ENCODE measurements at places on chromosomes 13 and 19.

- no peak for DNase-seq
Observed at GRCh38 chr19:35019144-35019543, 11.1 kb upstream of the SCN1B start.

DNA sequence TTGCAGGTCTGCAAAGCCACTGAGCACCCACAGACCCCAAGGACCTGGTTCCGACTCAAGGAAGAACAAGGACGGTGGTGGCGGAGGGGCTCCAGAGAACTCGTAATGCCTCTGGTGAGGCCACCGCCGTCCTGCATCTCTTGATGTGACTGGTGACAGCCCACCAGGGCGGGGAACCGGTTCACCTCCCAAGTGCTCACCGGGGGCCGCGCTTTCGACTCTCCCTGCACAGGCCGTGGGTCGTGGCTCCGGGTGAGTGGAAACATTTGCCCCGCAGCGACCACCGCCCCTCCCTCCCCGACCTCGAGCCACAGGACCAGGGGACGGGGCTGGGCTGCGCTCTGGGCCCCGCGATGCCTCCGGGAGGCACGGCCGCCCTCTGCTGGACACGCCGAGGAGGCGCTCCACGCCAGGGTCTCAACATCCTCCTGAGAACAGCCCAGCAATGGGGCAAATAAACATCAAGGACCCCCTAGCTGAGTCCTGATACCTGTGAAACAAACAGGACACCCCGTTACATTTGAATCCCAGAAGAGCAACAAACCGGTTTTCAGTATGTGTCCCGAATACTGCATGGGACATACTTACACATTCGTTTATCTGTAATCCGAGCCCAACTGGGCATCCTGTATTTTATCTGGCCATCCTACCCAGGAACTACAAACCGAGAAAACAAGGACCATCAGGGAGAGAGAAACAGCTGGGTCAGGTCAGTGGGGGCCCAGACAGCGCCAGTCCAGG lies 3.9 kb upstream of the PLPP2 start:
- DNase-seq: no peak

- no peak for DNase-seq
Observed at GRCh38 chr19:51503286-51503817, 1.8 kb upstream of the SIGLEC12 start.

DNA sequence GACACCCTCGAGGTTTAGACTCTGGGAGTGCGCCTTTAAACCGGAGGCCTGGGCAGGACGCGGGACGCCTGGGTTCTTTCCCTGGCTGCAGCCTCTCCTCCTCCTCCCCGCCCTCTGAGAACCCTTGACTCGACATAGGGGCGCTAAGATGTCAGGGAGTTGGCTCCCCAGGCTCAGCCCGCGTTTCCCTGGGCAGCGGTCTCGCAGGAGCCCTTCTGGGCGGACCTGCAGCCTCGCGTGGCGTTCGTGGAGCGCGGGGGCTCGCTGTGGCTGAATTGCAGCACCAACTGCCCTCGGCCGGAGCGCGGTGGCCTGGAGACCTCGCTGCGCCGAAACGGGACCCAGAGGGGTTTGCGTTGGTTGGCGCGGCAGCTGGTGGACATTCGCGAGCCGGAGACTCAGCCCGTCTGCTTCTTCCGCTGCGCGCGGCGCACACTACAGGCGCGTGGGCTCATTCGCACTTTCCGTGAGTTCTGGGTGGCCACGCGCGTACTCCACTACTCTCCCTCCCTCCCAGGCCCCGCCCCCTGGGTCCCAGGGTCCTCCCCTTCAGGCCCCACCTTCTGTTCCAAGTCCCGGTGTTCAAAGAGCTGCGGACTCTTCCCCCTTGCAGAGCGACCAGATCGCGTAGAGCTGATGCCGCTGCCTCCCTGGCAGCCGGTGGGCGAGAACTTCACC lies 1.3 kb downstream of the ICAM5 start:
- DNase-seq: no peak

DNA sequence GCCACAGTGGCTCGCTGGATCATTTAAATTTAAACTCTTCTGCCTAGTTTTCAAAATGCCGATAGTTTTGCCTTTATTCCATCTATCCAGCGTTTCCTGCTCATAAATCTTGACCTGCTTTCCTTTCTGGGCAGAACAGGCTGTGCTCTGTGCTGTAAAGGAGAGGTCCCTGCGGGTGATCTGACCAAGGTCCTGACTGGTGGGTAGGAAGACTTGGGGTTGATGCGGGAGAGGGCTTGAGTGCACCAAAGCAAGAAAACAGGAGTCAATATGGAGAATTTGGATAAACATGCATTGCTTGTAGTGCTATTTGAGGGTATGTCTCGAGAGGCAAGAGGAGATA lies 533.6 kb downstream of the MYO16 start:
- no peak for DNase-seq

DNA sequence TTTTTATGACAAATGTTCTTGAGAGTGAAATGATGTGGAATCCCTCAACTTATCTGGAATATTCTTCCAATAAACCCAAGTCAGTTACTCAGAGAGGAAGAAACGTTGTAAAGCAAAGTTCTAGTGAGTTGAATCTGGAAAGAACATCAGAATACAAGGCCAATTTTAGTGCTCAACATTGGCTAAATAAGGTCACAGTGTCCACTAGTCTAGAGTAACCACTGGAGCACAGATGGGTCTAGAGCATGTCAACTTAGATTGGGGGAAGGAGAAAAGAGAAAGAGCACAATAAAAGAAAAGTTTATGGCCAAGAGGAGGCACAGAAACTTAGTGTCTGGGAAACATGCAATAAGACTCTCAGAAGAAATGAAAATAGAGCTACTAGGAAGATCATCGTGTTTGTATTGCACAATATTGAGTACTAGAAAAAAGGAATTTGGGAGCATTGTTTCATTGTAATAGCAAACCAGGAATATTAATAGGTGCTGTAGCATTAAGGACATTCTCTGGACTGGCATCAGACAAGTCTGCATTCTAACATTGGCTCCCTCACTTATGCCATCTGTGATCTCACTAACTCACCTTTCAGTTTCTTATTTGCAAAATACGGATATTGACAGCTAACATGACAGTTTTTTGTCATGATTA lies 1318.5 kb downstream of the PCDH9 start:
- no peak for DNase-seq

GRCh38 chr13:41313117-41313516 lies 2.0 kb downstream of the NAA16 start:
- no peak for DNase-seq

DNA sequence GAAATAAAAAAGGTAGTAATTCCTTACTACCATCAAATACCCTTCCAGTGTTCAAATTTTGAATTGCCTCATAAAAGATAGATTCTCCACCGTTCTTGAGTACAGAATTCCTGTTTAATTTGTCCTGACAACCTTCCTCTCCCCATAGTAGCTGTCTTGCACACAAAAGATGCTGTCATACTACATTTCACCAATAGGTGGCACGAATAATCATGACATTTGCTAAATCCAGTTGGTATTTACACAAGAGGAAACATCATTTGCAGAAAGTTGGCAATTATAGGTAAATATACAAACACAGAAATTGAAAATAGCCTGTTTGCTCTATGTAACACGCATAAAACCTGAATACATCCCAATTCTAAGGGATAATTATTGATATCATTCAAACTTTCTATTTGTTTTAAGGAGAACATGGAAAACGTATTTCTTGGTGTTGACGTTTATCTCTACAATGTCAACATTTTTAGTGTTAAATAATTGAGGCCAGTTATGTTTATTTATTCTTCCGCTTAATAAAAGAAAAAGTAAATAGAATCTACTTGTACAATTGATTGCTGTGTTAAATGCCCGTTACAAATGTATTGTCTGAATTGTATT lies 58.3 kb upstream of the CLDN10 start:
- peak; percentile 27 for DNase-seq

DNA sequence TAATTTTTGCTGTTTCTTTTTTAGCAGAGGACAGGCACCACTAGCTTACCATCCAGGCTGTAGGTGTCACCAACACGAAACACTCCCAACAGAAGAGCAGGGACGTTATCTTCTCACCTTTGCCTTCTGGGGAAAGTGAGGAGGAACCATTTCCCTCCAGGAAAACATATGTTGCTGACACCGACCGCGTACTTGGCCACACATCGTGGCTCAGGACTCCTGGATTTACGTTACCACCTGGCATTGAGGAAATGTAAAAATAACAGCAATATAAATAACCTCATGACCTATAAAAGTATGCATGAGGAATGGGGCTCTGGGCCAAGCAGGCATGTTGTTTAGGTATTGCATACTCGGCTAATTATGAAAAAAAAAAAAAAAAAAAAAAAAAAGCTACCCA lies 525.1 kb downstream of the MYO16 start:
- no peak for DNase-seq

DNA sequence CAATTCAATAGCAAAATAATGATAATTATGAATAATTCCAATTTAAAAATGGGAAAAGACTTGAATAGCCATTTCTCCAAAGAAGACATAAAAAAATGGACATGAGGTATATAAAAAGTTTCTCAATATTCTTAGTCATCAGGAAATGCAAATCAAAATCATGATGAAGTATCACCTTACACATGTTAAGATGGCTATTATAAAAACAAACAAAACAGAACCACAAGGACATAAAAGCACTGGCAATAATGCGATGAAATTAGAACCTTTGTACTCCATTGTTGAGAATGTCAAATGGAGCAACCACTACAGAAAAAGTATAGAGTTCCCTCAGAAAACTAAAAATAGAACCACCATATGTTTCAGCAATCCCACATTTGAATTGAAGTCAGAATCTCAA lies 1186.1 kb downstream of the SLITRK5 start:
- no peak for DNase-seq

DNA sequence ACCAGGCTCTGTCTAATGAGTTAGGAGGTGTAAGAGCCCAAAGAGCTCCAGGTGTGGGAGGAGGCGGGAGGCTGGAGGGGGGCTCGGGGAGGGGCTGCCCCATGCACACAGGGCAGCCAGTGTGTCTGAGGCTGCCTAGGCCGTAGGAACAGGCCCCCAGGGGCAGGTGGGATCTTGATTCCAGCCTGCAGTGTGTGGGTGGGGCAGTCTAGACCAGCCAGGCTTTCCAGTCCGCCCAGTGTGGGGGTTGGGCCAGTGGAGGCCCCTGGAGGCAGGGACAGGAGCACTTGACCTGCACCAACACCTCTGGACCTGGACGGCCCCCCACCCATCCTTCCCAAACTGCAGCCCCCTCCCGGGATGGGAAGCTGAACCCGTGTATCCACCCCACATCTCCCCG lies 5.4 kb upstream of the CAMSAP3 start:
- DNase-seq: no peak

GRCh38 chr19:35059006-35059798 lies 17.7 kb downstream of the HPN start:
- DNase-seq: no peak

DNA sequence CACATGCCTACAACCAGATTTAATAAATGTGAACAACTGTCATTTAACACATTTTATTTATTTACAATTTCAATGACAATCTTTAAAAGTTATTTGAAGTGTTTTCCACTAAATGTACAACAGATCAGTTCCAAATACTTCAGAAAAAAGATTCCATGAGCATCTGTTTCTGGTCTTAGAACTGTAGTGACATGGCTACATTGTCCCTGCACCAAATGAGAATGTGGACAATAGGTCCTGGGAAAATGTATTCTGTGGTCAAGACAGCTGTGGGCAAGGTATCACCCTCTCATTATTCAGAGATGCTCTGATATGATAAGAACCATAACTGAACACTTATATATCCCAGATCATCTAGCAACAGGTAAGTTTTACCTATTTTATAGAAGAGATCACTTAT lies 43.7 kb downstream of the ELF1 start:
- no peak for DNase-seq

DNA sequence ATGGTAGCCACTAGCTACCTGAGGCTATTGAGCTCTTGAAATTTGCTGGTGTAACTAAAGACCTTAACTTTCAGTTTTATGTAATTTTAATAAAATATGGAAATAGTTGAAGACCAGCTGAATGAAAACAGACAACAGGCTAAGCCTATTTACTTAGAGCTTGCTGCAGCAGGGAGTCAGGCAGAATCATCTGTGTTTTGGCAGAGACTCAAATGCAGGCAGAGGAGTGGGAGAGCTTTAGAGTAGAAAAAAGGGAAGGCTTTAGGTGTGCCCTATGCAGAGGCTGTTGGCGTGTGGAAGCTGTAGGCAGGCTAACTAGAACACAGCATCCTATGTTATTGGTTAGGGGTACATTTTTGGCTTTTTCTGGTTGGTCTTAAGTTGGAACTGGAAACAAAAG lies 304.9 kb upstream of the NBEA start:
- DNase-seq: no peak

GRCh38 chr13:79190932-79191331 lies 215.1 kb downstream of the RBM26 start:
- DNase-seq: no peak

DNA sequence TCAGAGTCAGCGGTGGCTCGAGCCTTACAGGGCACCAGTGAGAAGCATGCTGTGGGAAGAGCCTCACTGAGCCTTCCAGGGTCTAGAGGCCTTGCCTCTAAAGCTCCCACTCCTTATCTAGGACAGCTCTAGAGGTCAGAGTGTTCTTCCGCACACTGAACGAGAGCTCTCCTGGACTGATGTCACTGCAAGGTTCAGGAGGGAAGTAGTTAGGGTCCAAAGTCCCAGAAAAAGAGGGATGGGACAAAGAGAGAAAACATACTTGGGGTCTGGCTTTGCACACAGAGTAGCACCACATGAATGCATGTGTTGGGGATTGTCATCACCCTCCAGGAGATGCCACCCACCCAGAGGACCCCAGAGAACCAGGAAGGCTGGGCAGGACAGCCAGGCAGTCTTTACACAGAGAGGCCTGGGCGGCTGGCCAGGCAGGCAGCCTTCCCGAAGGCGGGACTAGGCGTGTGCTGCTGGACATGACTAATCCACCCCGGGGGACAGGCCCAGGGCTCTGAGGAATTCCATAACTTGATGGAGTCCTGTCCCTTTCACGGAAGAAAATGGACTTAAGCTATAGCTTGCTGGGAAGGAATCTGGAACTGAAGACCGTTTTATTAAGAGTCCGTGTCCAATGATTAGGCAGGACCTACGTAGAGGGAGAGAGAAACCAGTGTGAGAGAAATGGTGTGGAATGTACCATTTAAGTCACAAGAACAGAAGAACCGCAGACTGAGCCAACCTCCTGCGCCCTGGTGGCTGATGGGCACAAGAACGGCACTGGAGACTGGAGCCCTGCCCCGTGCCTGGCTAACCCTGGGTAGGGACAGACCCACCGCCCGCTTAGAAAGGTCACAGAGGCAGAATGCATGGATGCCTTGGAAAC lies 16.6 kb upstream of the EPHX3 start:
- DNase-seq: peak; percentile 63

- DNase-seq: no peak
Observed at GRCh38 chr13:44972956-44973581, 16.2 kb downstream of the NUFIP1 start.

- DNase-seq: peak; percentile 69
Observed at GRCh38 chr19:2032296-2032941, 16.9 kb upstream of the BTBD2 start.

- DNase-seq: no peak
Observed at GRCh38 chr13:37395544-37395943, 203.0 kb downstream of the POSTN start.

- no peak for DNase-seq
Observed at GRCh38 chr13:22836475-22836874, 344.3 kb upstream of the SGCG start.

- no peak for DNase-seq
Observed at GRCh38 chr19:5844456-5845433, 5.2 kb upstream of the FUT6 start.

- DNase-seq: no peak
Observed at GRCh38 chr19:6312018-6312417, 21.4 kb downstream of the ACER1 start.

Data from AG09319 (cell line).